Ecto neural progenitor cell (in vitro differentiated cells): ENCODE measurements at places on chromosomes 6 and 20.

DNA sequence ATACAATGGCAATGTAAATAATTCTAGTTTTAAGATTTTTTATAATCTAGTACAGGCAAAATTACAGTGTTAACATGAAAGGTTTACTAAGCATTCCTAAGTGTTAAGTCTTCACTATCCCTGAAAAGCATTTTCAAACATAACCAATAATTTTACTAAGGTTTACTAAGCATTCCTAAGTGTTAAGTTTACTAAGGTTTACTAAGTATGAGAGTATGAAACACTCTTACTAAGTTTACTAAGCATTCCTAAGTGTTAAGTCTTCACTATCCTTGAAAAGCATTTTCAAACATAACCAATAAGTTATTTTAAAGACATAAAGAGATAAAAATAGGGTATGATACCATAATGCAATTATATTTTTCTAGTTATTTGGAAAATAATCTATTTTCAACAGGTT is 82.6 kb downstream of the PRSS35 start:
- no peak for DNase-seq

- DNase-seq: no peak
These were observed 817.3 kb downstream of the BCKDHB start for GRCh38 chr6:80923816-80924215.

DNA sequence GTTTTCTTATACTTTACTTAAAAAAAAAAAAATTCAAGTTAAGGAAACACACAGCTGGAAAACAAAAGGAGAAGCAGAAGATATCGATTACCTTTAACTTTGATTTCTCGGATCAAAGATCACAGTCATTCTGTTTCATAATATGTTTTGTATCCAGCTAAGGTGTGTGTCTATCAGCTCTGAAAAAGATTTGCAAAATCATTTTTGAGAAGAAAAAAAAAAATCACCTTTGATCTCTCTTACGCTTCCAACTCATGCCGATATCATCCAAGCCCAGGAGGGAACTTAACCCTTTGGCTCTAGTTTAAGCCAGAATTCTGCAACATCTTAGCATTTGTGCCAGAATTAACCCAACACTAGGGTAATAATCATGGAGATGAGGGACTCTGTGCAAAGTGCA is 144.0 kb downstream of the NFATC2 start:
- no peak for DNase-seq

- no peak for DNase-seq
These were observed 3.6 kb downstream of the DOP1A start for GRCh38 chr6:83071023-83071422.

- no peak for DNase-seq
These were observed 396.0 kb upstream of the BTBD3 start for GRCh38 chr20:11521476-11522365.

DNA sequence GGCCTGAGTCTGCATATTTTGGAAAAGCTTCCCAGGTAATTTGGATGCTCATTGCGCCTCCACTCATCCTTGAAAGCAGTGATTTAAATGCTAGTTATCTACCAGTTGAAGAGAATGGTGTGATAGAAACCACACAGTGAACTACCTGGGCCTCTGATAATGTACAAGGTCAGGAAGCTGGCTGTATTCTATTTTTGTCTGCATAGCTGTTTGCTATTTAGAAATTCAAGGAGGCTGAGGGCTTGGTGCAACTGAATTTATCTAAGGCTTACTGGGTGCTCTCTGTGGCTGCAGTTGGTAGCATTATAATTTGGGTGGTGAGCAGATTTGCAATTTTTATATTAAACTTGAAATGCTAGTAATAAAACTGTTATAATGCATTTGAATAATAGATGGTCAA is 245.6 kb downstream of the KIF16B start:
- no peak for DNase-seq

- DNase-seq: no peak
These were observed 181.0 kb downstream of the MTFR2 start for GRCh38 chr6:136069119-136069518.
